Stomach (tissue), 19 donors: ENCODE measurements at places on chromosomes 7 and 10.

DNA sequence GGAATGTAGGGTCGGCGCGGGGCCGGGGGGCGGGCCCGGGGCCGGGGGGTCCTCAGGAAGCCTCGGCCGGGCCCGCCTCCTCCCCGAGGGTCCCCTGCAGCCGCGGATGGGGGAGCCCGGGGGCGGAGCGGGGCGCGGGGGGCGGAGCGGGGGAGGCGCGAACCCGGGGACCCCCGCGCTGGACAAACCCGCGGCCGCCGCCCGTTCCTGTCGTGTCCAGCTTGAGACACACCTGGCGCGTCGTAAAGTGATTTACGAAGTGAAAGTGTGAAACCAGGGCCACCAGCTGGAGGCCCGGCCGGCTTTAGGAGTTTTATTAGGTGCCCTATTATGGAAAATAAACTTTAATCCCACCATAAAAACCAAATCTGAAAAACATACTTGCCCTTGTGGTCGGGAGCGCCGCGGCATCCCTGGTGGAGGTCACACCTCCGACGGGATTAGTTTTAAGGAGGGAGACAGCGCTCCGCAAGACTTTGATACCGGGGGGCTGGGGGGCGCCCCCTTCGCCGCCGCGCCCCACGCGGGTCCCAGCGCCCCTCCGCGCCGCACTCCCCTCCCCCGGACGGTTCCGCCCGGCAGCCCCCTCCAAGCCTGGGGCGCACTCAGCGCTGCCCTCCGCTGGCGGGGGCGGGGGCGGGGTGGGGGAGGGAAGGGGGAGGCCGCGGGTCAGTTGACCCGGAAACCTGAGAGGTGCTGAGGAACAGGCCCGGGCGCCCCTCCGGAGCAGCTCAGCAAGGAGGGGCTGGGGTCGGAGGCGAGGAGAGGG, 10.3 kb downstream of the MNX1 start:
- DNase-seq, result peak; percentile 70

DNA sequence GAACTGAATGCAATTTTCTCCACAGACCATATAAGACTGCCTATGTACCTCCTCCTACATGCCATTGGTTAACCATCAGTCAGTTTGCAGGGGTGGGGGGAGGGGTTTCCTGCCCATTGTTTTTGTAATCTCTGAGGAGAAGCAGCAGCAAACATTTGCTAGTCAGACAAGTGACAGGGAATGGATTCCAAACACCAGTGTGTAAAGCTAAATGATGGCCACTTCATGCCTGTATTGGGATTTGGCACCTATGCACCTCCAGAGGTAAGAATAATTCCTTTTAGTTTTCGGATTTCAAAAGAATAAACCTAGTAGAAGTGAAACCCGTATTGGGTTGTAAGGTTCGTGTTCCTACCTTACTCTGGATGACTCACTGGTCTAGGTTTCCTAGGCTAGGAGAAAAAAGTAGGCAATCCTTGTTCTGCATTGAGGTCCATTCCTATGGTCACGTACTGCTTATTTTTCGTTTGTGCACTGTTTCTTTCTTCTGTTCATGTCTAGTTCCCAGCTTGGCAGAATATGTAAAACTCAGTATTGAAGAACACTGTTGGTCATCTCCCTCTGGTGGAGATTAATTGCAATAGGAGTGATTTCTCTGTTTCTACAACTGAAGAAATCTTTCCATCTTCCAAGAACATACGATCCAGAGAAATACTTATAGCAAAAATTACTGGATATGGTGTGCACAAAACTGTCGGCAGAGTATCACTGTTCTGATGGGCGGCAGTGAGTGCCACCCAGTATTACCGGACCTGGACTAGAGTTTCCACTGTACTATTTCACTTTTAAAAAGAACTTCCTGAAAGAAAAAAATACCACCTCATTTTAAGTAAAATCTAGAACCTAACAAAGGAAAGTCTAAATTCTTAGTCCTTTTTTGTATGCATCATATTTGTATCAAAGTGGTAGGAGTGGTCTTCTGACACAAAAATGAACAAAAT, at the start of gene AKR1C3:
AKR1C3 (plus strand) TSS at position 150 of the 941 bp plus-strand sequence; CDS start at position 181, 31 bp downstream.
- peak; percentile 64 for DNase-seq

GRCh38 chr10:29608476-29609301, 26.1 kb downstream of the SVIL start:
- DNase-seq, result peak; percentile 8

DNA sequence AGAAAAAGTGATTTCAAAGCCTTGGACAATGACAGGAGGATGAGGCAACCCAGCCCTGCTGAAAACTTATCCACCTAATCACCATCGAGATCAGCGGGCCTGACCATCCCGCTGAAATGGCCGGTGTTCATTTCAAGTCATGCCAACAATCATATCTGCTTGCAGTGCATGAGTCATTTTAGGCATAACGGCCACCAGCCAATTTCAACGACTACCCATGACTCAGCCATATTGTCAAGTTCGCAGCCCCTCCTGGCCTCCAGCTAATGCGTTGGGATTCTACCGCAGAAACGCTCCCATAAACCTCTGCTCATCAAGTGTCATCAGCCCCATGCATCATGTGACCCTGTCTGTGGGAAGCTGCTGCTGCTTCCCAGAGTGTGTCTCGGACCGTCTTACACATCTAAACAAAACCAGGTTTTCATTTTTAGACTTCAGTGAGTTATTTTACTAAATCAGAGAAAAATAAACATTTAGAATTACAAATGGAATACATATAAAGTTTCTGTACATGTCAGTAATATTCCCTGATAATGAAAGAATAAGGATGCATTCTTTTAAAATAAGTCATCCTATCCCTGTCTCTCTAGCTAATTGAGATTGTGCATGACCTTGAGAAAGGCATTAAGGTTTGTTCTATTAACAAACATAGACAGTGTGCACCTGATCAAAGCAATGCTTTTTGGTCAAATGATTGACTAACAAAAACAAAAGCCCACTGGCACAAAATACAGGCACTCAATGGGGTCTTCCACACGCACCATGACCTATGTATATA, 188.9 kb downstream of the ADAM12 start:
- no peak for DNase-seq

GRCh38 chr10:103197174-103197573, 4.1 kb upstream of the NT5C2 start:
- DNase-seq, result peak; percentile 49

GRCh38 chr7:105838627-105839231, 37.7 kb downstream of the ATXN7L1 start:
- DNase-seq, result peak; percentile 44

DNA sequence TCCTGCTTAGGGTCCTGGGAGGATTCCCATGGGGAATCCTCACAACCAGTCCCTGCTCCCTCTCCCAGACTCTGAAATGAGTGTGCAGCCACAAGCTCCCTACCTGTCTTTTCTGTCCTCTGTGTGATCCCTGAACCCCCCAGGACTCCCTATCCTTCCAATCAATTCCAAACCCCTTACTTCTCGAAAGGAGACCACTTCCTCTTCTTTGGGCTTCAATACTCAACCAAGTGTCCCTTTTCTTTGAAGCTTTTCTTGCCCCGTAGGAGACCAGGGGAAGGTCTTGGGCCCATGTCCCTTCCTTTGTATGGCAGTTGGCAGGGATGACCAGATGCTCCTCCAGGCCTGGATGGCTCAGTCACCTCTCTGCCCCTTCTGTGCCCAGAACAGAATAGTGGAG, 1.7 kb downstream of the AEBP1 start:
- no peak for DNase-seq

DNA sequence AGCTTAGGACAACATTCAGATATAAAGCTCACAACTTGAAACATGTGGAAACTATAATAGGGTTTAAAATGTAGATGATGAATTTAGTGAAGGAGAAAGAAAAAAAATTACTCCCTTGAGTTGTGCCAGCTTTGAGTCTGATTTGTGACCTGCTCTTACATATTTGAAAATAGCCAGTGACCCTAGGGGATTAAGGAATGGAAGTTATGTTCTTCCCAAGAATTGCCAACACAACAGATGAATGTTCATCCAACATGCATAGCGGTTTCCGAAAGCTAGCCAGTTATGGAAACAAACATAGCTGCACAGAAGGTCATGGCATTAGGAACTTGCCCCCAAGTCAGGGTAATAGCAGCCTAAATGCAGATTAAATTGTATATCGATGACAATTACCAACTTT, 10.8 kb downstream of the TMEM196 start:
- DNase-seq, result no peak

DNA sequence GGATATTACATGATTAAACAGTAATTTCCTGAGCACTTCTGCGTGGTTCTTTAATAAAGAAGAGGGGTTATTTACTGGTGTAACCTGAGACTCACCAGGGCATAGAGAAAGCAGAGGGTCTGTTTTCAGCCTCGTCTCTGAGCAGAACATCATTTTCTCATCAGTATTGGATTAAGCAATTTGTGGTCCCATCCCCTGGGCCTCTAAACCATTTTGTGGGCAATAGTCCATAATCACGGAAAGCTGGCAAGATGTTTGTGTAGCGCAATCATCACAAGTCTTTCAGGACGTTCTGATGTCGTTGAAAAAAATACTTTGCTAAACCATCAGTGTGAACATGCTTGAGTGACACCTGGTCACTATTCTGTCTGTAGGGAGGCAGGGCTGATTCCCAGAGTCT, 37.1 kb upstream of the SEC61G start:
- no peak for DNase-seq

DNA sequence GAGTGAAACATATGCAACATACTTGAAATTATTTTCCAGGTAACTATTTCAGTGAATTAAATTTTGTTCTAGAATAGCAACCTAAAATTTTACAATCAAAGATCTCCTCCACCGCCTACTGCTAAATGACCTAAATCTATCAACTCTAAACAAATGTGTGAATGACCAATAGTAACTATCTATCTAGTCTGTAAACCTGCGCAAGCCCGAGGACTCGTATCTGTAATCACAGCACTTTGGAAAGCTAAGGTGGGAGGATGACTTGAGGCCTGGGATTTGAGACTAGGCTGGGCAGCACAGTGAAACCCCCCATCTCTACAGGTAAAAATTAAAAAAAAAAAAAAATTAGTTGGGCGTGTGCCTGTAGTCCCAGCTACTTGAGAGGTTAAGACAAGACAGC, 83.0 kb downstream of the NEBL start:
- DNase-seq, result no peak

DNA sequence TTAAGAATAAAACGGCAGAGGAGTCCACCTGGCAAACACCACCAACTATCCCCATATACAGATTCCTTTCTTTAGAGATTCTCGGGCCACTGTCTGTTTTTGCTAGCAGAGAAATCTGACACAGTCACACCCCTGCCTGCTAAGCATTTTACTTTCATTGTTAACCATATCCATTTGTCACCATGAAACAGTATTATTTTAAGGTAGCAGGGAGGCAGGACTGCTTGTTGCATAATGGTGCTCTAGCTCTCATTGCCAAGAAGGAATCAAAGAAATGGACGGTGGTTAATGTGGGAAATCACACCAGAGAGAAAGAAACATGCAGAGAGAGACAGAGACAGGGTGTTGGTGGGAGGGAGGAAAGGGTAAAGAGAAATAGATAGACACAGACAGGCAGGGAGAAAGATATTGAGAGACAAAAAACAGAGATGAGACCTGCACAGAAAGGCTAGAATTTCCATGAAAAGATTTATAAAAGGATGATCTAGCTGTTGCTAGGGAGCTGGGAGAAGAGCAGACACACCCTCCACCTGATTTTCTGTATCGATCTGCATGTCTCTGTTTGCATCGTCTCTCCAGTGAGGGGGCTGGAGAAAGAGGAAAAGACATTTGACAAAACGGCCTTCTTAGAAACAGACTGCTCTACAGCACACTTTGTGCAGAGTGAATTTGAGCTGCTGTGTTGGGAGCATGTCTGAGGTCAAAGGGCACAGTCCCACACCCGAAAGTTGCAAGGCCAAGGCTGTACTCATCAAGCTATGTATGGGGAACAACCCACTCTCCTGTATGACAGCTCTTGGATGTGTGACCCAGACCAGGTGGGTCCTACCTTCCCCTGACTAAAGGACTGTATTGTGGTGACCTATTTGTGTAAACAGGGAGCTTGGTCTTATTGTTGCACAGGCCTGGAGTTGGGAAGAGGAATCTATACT, 303.1 kb downstream of the FZD1 start:
- DNase-seq, result no peak

DNA sequence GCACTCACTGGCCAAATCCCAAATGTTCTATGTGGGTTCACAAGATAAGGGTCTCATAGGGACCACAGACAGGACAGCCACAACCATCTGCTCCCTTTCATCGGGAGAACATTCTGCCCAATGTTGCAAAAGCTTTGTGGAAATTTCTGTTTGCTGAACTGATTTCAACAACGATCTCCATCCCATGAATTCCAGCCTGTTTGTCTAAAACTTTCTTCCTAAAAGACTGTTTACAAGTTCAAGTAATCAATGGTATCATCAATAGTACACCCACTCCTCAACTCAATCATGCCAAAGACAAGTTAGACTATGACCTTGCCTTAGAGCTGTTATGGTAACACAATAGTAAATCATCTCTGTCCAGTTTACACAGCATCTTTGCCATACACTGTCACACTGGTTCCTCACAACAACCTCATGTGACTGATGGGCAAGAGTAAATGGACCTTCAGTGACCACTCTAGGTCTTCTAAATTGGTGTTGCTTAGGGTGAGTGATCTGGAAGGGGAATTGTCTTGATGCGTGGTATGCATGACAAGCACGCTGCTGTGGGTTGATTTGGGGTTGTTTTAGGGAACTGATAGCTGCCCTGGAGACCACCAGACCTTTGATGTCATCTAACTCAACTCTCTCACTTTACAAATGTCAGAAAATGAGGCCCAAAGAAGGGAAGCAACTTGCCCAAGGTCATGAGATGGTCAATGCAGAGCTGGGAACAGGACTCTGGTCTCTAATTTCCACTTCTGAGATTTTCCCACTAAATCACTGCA, 95.1 kb downstream of the PPP1R3C start:
- DNase-seq, result no peak

DNA sequence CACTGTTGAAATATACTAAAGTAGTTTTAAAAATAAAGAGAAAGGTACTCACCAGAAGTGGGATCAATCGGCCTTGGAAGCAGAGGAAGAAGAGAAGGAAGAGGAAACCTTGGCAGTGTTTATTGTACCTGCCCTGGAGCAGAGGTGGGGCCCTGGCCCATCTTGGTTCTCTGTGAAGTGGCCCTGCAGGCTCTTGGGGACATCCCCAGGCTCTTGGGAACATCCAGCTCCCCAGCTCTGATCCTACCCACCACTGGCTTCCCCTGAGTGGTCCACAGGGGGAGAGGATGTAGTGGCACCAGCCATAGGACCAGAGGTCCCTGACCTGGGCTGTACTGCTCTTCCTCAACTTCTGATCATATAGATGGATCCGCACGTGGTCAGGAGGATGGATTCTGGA, 22.3 kb upstream of the RET start:
- DNase-seq, result no peak

GRCh38 chr10:104766341-104766740, 125.3 kb downstream of the SORCS3 start:
- DNase-seq, result no peak
